SW 1271 (cell line): ENCODE measurements at places on chromosomes 7 and 10.

- no peak for DNase-seq
Measured at GRCh38 chr10:126844406-126844805, 60.8 kb upstream of the DOCK1 start.

DNA sequence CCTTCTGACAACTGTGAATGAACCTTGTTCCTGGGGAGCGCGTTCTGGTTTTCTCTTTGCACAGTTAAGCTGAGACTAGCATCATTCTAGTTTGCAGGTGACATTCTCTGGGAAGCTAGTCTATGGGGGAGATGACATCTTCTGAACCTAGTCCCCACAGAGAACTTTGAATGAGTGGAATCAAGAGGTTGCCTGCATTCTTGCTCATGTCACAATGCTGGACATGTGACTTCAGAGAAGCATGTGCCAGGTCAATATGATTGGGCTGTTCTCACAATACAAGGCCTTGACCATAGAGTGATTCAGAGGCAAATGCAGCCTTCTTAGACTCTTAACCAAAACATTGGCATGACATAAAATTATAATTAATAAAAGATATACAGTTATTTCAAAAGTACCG lies 22.1 kb downstream of the KLLN start:
- DNase-seq, result no peak

DNA sequence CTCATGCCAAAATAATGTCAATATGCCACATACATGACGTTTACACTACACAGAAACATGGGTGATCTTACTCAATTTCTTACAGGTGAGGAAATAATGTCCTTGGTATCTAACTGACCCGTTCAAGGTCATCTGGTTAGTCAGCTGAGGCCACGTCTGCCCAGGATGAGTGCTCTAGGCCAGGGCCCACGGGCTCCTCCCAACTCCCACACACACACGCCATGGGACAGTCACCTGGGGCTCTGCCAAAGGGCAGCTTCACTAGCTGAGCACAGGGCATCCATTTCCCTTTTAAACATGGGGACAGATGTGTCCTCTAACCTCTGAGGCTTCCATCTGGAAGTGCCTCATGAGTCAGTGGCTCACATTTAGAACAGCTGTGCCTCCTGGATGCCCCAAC lies 123.9 kb downstream of the TNS3 start:
- DNase-seq, result no peak

- no peak for DNase-seq
Measured at GRCh38 chr7:45657136-45657889, 83.1 kb downstream of the ADCY1 start.

DNA sequence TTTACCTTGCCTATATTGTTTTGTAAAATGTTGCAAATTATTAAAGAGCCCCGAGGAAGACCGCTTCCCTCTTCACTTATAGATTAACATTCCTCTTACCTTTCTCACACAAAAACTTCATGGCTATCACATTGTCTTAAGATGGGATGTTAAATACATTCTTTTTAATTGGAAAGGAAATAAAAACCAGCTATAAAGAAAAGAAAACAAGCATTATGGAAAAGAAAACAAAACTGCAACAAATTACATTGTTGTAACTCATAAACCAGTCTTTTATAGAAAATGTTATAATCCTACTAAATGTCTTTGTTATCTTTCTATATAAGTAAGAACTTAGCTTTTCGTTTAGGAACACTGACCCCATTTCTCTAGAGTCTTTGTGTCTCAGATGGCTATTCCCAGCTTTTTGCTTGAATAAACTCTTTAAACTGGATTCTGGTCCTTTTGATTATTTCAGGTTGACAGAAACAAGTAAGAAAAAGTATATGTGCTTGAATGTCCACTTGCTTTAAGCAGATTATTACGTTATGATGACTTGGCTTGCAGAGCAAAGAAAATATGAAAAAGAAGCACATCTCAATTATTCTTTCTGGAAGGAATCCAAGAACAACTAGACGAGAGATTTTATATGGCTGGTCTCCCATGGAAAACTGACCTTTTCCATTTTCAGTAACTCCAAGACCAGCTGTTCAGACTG lies 128.2 kb downstream of the AKR1D1 start:
- DNase-seq, result no peak

GRCh38 chr7:155190688-155191087 lies 107.0 kb upstream of the INSIG1 start:
- DNase-seq, result no peak

DNA sequence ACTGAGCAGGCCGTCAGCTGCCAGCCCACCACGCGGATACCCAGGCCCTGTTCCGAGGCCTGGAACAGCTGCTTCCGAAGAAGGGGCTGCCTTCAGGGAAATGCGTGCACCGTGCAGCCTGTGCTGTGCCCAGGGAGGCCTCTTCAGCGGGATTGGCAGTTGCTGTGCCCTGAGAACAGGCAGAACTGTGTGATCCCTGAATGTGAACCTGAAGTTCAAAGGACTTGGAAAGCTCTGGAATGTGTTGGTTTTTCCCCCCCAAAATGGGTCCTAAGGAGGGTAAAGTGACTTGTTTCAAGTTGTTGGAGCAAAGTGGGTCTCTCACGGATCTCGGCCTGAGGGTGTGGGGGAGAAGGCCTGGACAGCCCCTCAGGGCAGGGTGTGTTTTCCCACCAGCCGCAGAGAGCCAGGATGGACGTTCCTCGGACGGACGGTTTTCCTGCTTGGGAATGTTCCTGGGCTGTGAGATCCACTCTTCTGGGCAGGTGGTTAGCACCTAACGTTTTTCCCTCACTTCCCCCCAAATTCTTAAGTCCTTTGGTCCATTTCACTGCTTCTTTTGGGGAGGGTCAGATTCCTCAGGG lies 2.1 kb downstream of the SPRN start:
- no peak for DNase-seq

- DNase-seq, result no peak
Measured at GRCh38 chr10:129754211-129755050, 209.6 kb downstream of the EBF3 start.

GRCh38 chr7:75836798-75837197 lies 23.2 kb upstream of the CCL24 start:
- no peak for DNase-seq

GRCh38 chr7:135879233-135879632 lies 97.9 kb downstream of the MTPN start:
- DNase-seq, result no peak

DNA sequence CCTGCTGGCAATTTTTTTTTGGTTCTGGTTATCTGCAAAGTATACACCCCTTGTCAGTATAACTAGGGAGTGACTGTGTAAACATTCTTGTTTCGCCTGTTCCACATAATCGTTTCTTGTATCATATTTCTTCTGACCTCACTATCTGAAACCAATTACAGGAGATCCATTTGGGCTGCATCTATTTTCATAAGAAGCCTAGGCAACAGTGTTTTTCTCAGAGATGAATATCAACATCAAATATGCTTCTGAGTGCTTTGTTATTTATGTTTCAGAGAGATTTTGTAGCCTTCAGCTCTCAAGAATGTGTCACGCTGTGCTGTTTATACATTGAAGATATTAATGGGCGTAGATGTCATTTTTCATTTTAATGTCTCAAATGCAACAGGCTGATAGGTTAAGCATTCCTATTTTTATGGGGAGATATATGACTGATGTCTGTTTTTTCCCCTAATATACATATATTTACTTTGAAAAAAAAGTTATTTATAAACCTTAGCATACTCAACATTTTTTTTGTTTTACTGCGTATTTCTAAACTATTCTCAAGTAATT lies 115.5 kb downstream of the FOXP2 start:
- no peak for DNase-seq

DNA sequence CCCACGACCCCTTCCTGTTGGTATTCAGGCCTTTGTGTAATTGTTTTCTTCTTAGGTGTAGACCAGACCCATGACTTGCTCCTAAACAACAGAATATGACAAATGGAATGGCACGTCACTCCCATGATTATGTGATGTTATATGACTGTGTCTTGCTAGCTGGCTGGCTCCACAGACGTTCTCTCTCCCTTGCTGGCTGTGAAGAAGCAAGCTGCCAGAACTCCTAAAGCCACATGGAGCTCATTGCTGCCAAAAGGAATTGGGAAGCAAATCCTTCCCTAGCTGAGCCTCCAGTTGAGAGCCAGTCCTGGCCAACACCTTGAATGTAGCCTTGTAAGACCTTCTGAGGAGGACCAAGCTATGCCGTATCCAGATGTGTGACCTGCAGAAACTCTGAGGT lies 74.2 kb downstream of the RAB18 start:
- no peak for DNase-seq

GRCh38 chr7:83267141-83267631 lies 104.5 kb upstream of the PCLO start:
- DNase-seq, result no peak

DNA sequence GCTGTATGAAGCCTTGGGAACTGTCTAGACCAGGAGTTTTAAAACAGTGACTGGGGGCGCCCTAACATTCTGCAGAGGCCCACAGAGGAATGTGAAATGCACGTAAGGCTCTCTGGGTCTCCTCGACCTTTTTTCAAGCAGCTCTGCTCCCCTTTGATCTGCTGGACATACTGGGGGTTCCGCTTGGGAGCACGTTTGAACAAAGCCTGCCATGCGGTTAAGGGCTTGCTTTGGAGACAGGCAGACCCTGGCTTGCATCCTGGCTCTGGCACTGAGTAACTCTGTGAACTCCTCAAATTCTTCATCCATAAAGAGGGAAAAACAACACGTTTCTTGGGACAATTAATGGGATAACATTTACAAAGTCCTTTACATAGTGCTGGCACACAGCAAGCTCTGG lies 7.8 kb downstream of the BEND7 start:
- no peak for DNase-seq

- DNase-seq, result no peak
Measured at GRCh38 chr10:99768556-99768955, 13.9 kb upstream of the ABCC2 start.

GRCh38 chr7:36361227-36361626 lies 28.4 kb upstream of the ANLN start:
- DNase-seq, result no peak

GRCh38 chr10:120012566-120012965 lies 120.0 kb downstream of the SEC23IP start:
- no peak for DNase-seq

DNA sequence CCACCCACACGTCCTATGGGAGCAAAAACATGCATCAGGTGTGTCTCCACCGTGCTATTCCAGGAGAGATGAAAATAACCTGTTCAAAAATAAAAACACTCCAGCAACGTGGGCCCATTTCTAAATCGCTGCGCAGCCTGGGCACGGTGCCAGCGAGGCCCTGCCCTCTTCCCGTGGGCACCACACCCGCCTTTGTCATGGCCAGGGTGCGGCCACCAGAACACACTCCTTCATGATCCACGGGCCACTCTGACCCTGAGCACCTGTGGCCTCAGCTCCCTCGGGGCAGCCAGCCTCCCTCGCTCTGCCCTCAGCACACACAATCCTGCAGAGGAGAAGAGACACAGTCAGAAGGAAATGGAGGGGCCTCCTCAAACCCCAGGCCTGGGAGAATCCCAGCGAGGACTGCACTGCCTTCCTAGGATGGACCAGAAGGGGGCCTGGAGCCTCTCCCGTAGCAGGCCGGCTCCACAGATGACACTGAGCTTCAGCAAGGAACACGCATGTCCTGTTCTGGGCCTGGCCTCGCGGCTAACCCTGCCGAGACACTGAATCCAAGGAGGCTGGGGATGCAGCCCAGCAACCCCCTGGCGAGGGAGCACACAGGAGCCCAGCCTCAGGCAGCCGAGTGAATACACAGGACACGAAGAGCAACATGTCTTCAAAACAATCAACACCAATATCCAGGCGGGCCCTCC lies 169.0 kb downstream of the MAD1L1 start:
- DNase-seq, result no peak

DNA sequence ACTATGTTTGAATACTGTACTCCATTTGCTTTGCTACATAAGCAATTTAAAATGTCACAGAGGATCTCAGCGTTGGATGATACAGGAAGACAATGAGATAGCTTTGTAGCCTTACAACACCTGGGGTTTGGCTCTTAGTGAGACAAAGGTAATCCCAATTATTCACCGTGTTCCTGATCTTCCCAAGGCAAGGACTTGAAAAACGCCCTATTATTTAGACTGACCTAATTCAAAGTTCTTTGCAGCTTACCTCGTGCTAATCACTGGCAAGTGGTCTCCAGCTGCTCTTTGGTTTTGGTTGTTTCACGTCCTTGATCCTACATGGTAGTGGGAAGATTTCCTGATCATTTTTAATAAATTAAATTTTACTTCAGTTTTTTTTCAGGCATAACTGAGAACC lies 23.0 kb upstream of the C7orf33 start:
- DNase-seq, result no peak

DNA sequence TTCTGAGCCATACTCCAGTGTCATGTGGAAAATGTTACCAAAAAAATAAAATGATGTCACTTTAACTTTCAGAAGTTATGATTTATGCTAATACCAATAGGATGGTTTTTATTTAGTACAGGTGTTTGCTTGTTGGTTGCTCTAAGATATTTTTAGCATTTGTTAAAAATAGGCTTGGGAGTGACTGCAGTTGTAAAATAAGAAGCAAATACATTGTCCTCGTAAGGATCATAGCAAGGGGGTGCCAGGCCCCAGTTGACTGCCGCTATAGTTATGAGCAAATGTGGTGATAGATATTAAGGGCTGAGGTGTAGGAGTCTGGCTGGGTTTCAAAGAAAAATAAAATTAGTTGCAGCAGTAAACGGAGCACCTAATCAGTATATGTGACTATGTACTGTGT lies 354.4 kb upstream of the BMPER start:
- DNase-seq, result no peak

DNA sequence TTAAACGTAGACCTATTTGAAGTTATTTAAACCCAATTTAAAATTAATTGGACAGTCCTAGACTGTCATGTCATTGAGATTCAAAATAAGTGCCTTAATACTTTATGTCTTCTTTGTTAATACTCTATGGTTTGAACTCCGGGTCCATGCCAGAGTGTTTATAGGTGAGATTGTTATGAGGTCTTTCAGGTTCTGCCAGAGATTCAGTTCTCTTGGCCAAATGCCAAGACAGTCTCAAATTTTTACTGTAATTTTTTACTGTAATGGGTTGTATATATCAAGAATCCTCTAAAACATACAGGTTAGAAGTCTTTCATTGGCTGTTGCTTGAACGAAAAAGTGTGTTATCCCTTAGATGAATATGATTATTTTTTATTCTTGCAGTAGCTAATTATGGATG lies 3.9 kb downstream of the ADD3 start:
- DNase-seq, result no peak

- DNase-seq, result no peak
Measured at GRCh38 chr7:104296900-104297299, 31.5 kb upstream of the LHFPL3 start.

- DNase-seq, result no peak
Measured at GRCh38 chr7:113664867-113665266, 253.9 kb downstream of the PPP1R3A start.

- no peak for DNase-seq
Measured at GRCh38 chr7:94142281-94142680, 138.1 kb upstream of the BET1 start.

- DNase-seq, result no peak
Measured at GRCh38 chr7:50394315-50394714, 55.8 kb downstream of the FIGNL1 start.

DNA sequence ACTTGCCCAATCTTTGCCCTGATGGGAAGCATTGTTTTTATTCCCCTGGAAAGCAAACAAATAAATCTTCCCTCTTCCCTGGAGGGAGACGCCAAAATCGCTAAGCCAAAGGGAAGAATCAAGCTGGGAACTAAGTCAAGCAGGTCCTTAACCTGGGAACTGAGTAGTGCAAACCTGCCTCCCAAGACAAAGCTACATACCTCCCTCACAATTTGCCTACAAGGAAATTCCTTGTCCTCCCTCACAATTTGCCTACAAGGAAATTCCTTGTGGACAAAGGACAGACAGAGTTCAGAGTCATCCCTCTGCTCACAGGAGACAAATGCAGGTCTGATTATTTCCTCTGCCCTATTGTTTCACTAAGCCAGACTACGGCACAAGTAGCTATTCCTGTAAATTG lies 50.5 kb downstream of the SPOCK2 start:
- DNase-seq, result no peak

- DNase-seq, result no peak
Measured at GRCh38 chr7:120486164-120486563, 213.2 kb downstream of the KCND2 start.
